ENCODE measurements at places on chromosomes 16 and 17. TPM values are rescaled to one million over a fixed set of nuclear protein-coding genes. Genes with fewer than 3 reads are reported as not detected.

SRCIN1 gene
- not detected for total RNA-seq

LITAF gene
- total RNA-seq: 133 TPM

GSG1L gene
- total RNA-seq: not detected

DNA sequence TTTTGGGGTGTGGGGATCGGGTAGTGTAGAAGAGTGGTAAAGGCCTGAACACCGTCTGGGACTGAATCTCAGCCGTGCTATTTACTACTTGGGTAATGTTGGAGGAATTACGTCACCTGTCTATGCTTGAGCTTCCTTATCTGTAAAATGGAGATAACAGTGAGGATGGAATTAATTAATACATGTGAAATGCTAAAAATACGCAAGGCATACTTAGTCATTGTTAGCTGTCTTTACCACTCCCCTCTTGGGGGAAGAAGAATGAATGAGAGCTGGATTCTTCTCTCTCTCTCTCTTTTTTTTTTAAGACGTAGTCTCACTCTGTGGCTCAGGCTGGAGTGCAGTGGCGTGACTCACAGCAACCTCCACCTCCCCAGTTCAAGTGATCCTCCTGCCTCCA lies 41.1 kb upstream of the TANGO6 start:
- H3K4me3 ChIP-seq: no peak overlapping the region
- peaks cover 2% of the 10 kb centered on the region for H3K27me3 ChIP-seq
- peaks cover 3% of the 10 kb centered on the region for H3K4me1 ChIP-seq
- H3K27ac ChIP-seq: no peak overlapping the region

DNA sequence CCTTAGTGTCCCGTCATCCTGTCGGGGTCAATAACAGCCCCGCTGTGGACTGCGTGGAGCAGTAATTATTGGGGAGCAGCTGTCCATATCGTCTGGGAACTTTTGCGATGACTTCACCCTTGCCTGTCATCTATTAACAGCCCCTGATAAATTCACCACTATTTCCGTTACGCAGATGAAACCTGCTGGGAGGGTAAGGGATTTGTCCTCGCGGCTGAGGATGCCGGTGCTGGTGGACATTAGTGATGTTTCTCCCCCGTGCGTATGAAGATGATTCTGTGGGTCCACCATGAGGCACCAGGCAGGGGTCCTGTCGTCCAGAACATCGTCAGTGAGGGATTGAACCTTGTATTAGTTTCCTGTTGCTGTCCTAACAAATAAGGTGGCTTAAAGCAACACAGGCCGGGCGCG lies 1.0 kb downstream of the FLYWCH2 start:
- peaks cover 14% of the 10 kb centered on the region for H3K4me1 ChIP-seq
- peaks cover 3% of the 10 kb centered on the region for H3K27me3 ChIP-seq
- peak overlapping the region; percentile 86 for H3K27ac ChIP-seq
- H3K36me3 ChIP-seq: no peaks in the 10 kb centered on the region
- DNase-seq: no peak

GRCh38 chr17:17913695-17914332 lies 58.4 kb downstream of the TOM1L2 start:
- H3K27ac ChIP-seq: peak overlapping the region; percentile 6
- peaks cover 13% of the 10 kb centered on the region for H3K4me1 ChIP-seq
- H3K27me3 ChIP-seq: no peaks in the 10 kb centered on the region
- DNase-seq: peak; percentile 29
- no peak overlapping the region for H3K4me3 ChIP-seq

DNA sequence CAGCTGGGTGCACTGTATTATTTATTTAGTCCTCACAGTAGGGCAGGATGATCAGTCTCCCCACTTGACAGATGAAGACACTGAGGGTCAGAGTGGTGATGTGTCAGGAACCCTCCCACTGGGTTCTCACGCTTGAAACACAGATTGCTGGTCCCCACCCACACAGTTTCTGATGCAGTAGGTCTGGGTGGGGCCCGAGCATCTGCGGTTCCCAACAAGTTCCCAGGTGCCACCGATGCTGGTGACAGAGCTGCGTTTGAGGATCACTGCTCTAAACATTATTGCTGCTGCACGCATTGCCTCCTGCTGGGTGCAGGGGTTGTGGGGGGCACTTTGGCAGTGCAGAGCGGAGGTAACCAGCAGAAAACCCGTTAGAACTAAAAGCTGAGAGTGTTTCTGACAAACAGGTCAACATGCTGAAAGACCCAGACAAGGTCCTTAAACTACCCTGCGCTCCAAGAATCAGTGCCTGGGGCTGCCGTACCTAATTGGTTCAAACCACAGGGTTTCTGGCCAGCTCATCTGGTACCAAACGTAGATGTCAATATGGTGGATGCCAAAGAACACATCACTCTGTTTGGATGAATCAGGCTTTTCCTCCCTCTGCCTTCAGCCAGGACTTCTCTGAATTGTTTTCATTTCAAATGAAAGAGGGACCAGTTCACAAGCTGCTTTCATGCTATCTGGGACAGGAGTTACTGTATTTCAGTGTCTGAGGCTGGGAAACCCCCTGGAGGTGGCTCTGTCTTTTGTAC lies 76.0 kb downstream of the ABCC1 start:
- peak overlapping the region; percentile 82 for H3K27ac ChIP-seq
- H3K27me3 ChIP-seq: no peaks in the 10 kb centered on the region
- peak; percentile 20 for DNase-seq
- peaks cover 20% of the 10 kb centered on the region for H3K36me3 ChIP-seq
- peaks cover 30% of the 10 kb centered on the region for H3K4me1 ChIP-seq
- no peak overlapping the region for H3K4me3 ChIP-seq

DNA sequence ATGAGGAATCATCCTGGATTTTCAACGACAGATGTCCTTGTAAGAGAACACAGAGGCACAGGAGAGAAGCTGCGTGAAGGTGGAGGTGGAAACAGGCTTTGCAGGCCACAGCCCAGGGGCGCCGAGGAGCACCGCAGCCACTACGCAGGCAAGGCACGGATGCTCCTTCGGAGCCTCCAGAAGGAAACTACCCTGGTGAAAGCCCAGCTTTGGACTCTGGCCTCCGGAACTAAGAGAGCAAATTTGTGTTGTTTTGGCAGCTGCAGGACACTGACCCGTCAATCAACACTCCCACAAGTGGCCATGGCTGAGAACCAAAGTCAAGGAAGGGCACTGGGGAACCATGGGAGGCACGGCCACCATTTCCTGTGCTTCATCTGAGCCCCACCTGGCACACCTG lies 3.4 kb downstream of the ARL16 start:
- H3K4me3 ChIP-seq: no peak overlapping the region
- no peak for DNase-seq
- H3K27me3 ChIP-seq: no peaks in the 10 kb centered on the region
- peaks cover 15% of the 10 kb centered on the region for H3K36me3 ChIP-seq
- peaks cover 34% of the 10 kb centered on the region for H3K4me1 ChIP-seq

- H3K4me3 ChIP-seq: no peak overlapping the region
- H3K27ac ChIP-seq: peak overlapping the region; percentile 31
- no peaks in the 10 kb centered on the region for H3K27me3 ChIP-seq
Observed at GRCh38 chr17:28750178-28751047, 6.6 kb downstream of the TRAF4 start.

- no peaks in the 10 kb centered on the region for H3K27me3 ChIP-seq
- no peak overlapping the region for H3K4me3 ChIP-seq
- peaks cover 10% of the 10 kb centered on the region for H3K4me1 ChIP-seq
- H3K27ac ChIP-seq: no peak overlapping the region
- DNase-seq: no peak
Observed at GRCh38 chr16:50306287-50306686, 39.9 kb downstream of the ADCY7 start.

GRCh38 chr16:30063893-30064728 lies 1.4 kb upstream of the ALDOA start:
- H3K27ac ChIP-seq: peak overlapping the region; percentile 99
- H3K4me1 ChIP-seq: peaks cover 33% of the 10 kb centered on the region
- peaks cover 42% of the 10 kb centered on the region for H3K36me3 ChIP-seq
- DNase-seq: peak; percentile 75
- peak overlapping the region; percentile 99 for H3K4me3 ChIP-seq
